Mesothelial cell of epicardium (in vitro differentiated cells): ENCODE measurements at places on chromosomes 1 and 21.

GRCh38 chr1:182527680-182528079 is 61.4 kb downstream of the RNASEL start:
- DNase-seq, result no peak

DNA sequence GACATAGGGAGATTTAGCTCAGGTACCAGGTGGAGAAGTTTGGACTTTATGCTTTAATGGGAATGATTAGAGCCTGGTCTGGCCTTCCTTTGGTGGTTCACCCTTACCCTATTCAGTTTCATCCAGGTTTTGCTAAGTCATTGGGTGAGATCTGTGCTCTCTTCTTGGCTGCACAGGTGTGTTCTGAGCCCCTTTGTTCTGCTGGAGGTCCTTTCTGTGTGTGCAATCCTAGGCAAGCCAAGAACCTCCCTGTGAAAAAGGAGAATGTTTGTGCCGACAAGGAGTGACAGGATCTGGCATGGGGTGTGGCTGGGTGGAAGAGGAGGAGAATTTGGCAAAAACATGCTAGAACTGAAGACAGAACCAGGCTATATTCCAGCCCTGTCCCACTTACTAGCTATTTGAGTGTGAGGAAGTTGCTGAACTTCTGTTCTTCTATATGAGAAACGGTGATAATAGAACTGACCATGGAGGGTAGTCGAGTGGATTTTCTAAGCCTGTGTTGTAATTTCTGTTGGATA is 4.6 kb downstream of the GSTM5 start:
- DNase-seq, result no peak

GRCh38 chr1:212271823-212272485 is 13.3 kb upstream of the PPP2R5A start:
- DNase-seq, result no peak

DNA sequence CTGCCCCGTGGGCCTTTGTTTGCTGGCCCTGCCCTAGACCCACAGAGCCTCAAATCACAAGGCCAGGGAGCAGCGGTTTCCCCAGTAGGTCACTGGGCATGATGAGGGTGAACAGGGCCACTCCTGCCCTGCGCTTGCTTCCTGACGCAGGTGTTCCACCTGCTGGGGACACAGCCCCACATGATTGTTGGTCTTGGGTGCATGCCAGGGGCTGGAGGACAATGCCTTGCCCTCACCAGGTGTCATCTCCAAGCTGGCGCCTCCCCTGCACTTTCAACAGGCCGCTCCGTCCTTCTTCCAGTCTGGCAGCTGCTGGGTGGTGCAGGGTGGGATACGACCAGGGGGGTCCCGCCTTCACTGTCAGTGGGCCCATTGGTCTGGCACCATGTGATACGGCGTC is 24.3 kb downstream of the IL10RB start:
- no peak for DNase-seq

DNA sequence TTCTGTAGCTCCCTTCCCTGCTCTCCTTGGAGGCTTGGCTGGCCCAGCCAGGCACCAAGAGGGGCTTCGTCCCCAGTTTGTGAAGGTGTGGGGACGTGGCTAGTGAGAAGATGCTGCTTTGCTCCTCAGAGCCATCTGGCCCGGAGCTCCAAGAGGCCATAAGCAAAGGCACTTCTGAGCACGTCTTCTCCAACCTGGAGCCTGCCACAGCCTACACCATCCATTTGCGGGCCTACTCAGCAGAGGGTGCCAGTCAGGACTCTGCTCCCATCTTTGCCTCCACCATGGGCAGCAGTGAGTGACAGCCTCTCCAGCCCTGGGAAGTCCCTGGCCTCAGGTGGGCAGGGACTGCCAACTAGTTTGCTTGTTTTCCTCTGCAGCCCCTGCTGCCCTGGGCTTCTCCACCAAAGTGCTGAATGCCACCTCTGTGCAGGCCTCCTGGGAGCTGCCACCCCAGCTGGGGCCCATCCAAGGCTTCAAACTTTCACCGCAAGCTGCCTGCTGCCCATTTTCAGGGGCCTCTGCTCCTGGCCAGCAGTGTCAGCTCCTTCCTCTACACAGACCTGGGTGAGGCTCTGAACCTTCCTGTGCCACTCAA is 25.9 kb downstream of the SLC27A3 start:
- DNase-seq, result no peak

DNA sequence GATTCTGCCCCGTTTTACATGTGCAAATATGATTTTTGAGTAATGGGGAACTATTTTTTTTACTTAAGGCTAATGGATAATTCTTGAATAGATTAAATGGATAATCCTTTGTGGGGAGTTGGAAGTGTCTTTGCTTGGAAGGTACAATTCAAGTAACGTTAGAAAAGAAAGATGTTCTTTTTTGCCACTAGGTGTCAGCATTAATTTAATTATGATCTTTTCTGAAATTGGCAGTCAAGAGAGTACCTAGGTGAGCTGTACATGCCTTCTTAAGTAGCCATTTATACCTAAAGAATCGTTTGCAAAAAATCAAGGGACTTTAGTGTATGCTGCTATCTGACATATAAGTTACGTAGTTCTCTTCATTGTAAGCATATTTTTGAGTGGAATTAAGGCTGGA is 2.2 kb downstream of the FBXO28 start:
- DNase-seq, result no peak

- no peak for DNase-seq
Observed at GRCh38 chr1:23664837-23665795, 26.5 kb upstream of the RPL11 start.

GRCh38 chr1:45654540-45655280 is 30.9 kb upstream of the CCDC17 start:
- no peak for DNase-seq

- no peak for DNase-seq
Observed at GRCh38 chr1:211521102-211521815, 29.3 kb upstream of the RD3 start.

- no peak for DNase-seq
Observed at GRCh38 chr1:208157769-208158168, 86.4 kb downstream of the PLXNA2 start.

DNA sequence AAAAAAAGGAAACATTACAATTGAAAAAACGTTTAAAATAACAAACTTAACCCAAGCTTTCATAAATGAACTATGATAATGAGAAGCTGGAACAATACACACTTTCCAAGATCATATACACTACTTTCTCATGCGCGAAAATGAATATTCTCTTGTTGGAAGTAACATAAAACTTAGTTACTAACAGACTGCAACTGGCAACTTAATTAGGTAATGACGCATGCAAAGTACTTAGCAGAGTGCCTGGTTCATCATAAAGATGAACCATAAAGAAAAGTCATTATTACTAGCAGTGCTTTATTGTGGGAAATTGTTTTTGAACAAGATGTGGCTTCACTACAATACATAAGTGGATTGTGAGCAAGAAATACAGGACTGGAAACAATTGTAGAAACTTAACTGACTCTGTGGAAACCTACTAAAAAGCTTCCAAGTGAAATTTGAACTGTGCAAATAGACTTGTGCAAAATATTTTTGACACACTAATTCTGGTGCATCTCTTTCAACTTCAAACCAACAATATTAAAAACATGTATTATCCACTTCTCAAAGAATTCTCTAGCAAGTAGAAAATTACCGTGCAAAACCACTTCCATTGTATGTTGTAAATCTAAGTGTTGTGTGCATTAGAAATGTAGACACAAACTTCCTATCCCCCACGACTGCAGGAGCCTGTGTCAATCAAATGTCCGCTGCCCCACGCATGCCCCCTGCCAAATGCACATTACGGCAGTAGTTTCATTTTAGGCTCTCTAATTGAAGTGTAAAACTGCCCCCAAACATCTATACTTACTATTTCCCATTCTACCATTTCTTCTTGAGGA is 2.0 kb downstream of the ARHGAP29 start:
- no peak for DNase-seq

- DNase-seq, result no peak
Observed at GRCh38 chr1:101276818-101277217, 40.0 kb downstream of the S1PR1 start.

- DNase-seq, result no peak
Observed at GRCh38 chr1:226874579-226875425, 4.4 kb downstream of the PSEN2 start.

GRCh38 chr1:145750426-145750825 is 31.1 kb downstream of the CD160 start:
- DNase-seq, result no peak

GRCh38 chr1:2415801-2416208 is 3.4 kb upstream of the PEX10 start:
- DNase-seq, result no peak

- no peak for DNase-seq
Observed at GRCh38 chr1:194369622-194370021, 1183.2 kb upstream of the B3GALT2 start.

DNA sequence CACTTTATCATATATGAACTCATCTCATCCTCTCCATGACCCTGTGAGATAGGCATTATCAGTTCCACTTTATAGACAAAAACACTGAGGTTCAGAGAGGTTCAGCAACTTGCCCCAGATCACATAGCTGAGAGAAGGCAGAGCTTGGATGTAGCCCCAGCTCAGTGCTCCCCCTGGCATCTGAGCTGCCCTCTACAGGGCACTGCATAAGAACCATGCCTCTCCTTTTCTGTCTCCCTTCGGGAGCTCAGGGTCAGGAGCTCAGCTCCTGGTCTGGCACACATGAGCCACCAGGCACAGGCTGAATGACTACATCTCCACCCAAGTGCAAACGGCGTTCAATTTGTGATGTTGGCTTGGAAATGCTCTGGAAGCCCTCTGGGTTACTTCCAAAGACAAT is 16.9 kb downstream of the RAB7B start:
- DNase-seq, result no peak

DNA sequence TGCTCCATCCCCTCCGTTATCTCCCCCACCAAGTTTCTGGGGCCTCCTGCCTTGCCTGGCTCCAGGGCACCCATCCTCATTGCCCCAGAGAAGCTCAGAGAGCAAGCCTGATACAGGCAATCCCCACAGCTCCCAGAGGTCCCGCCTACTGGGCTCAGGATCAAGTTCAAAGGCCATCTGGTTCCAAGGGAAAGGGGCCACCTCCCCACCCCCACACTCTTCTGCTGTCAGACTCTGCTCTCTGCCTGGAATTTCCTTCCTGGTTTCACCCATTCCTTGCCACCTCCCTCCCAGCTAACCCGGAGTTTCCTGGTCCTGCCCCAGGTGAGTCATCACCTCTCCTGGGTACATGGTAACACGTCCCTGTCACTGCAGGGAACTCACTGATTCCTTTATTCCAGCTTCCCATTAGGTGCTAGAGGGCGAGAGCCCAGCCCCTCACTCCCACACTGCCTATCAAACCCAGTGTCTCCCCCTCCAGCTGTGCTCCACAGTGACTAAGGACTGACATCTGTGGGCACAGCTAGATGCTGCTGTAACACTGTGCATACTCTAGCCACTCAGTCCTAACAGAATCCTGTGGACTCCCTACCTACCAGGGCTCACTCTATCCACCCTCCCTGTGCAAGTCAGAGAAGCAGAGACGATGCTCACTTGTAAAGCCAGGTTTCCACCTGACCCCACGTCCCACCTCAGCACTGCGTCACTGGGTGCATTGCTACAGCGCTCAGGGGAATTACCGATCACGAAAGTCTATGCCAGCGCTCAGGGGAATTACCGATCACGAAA is 21.8 kb downstream of the RSPH1 start:
- no peak for DNase-seq
